ENCODE measurements at places on chromosomes 4 and X.
A peak's percentile ranks its signal among the peaks of the same experiment; 100 is the strongest.

DNA sequence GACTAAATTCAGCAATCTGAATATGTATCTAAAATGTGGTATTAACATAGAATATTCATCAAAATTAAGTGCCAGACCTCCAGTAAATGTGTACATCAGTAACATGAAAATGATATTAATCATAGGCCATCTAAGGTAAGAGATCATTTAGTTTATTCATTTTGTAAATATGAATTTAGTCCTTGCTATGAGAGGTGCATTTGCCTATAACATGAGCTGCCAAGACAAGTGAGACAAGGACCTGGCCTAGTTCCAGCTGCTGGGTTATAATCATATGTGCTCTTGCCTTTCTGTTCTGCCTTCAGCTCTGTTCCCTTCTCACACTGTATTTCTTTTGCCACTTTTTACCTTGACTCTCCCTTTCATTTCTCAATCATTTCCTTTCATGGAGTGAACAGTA is 160.0 kb downstream of the STIM2 start:
- DNase-seq = no peak

- DNase-seq = no peak
These were observed 23.5 kb upstream of the CA5B start for GRCh38 chrX:15714529-15714928.

DNA sequence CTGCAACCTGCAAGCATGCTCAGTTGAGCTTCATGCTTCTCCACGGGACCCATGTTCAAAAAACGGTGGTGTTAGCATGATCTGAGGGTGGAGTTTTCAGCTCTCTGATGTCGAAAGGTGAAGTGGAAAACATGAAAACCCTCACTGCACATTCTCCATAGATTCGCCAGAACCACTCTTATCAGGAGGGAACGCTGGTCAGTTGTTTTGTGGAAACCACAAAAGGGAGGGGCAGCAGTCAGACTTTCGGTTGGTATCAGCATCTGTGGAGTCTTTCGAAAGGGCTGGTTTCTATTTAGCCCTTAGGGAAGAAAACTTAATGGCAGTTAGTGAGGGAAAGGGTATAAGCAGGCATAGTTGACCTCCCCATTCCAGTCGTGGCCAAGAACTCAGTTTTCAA is 12.6 kb downstream of the PPA2 start:
- DNase-seq = peak; percentile 98

- no peak for DNase-seq
These were observed 44.9 kb downstream of the HAND2 start for GRCh38 chr4:173485164-173485563.

DNA sequence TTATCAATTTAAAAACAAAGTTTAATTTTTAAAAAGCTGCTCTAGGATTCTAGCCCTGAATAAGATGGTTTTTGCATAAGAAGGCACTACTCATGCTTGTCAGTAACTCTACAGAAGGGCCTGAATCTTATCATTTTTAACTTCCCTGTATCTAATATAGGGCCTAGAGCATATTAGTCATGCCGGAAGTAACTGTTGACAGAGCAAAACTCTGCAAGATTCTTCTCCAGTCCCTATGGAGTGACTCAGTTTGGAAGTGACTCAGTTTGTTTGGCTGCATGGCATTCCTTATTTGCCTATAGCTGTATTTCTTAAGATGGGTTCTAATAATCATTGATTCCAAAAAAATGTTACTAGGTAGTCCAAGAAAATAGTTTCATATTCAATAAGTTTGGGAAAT is 431.8 kb upstream of the HTR2C start:
- DNase-seq = no peak

DNA sequence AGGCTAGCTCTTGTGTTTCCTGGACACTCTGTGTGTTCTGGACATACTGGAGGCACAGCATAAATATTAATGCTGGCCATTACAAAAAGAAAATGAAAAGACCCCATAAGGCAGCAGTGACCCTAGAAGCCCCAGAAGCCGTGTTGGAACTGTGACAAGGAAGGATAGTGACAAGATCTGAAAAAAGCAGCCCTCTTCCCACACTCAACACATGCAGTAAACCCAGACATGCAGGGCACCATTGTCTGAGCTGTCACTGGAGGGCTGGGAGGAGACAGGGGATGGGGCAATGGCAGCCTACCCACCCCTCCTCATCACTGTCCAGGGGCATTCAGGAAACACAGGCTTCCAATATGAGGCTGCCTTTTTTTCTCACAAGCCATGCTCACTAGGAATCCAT is 6.5 kb downstream of the TRIM2 start:
- no peak for DNase-seq

DNA sequence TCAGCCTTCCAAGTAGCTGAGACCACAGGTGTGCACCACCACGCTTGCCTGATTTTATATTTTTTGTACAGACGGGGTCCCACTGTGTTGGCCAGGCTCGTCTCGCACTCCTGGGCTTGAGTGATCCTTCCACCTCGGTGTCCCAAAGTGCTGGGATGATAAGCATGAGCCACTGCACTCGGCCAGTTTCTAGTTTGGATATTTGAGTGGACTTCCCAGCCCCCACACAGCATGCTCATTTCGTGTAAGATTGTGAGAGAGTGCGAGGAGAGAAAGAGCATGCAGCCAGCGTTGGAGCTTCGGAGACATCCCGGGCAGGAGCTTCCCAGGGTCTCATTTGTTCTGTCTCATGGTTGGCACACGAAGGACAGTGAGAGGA is 31.8 kb downstream of the ARSD start:
- no peak for DNase-seq

DNA sequence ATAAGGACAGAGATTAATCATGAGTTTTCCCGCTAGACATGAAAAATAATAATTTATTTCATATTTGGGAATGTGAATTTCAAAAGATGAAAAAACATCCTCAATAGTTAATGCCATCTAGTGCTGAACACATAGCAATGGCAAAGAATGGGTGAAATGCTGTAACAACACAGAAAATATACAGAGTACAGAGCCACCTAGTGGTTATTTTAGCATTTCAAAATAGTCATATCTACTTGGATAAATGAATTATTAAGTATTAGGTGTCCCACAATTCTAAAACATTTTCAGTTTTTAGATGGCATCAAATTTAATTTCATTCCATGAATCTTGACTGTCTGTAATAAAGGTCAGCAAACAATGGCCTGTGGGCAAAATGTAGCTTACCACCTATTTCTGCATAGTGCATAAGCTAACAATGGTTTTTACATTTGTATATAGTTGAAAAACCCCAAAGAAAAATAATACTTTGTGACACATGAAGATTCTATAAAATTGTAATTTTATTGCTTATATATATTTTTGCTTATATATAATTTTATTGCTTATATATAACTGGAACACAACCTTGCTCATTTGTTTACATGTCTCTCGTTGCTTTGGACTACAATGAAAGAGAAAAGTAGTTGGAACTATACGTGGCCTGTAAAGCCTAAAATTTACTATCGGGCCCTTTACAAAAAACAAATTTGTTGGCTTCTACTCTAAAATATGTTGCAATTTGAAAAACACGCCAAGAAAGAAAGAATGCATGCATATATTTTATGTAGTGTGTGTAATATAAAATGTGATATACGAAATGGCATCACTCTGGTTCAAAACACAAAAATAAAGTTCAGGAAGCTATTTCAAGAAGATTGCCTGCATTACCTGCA is 99.1 kb upstream of the FAM47C start:
- peak; percentile 61 for DNase-seq

DNA sequence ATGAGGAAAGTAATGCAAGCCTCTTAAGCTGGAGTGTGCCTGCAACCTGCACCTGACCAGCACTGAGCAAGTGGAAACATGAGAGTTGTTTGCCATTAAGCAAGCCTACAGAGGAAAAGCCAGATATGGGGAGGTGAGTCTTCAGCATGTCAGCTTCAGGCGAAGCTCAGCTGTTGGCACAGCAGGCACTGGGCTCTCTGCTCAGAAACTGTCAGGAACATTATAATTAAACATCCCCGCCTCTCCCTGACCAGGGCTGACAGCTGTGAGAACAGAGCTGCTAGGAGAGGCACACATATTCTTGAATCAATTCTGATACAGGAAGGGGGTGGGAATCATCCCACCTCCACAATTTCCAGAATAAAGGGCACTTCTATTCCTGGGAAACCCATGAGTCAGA is 19.0 kb upstream of the DCX start:
- DNase-seq = no peak

GRCh38 chr4:79922011-79922410 is 151.0 kb downstream of the ANTXR2 start:
- DNase-seq = no peak

DNA sequence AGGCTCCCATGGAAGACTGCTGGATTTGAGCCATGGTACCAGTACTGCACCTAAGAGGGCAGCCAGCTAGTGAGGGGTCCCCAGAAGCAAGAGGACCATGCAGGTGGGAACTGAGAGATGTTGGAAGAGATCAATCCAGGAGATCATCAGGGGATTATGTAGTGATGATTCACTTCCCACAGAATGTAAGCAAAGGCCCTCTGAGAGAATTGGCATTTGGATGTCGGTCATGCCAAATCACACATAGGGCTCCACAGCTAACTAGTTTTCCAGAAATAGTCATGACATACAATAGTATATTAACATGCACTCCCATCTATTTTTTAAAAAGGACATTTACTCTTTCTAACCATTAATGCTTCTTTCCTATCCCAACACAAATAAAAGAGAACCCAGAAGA is 112.5 kb downstream of the RASGEF1B start:
- no peak for DNase-seq

- DNase-seq = no peak
These were observed 84.4 kb downstream of the PPEF2 start for GRCh38 chr4:75817901-75818300.

DNA sequence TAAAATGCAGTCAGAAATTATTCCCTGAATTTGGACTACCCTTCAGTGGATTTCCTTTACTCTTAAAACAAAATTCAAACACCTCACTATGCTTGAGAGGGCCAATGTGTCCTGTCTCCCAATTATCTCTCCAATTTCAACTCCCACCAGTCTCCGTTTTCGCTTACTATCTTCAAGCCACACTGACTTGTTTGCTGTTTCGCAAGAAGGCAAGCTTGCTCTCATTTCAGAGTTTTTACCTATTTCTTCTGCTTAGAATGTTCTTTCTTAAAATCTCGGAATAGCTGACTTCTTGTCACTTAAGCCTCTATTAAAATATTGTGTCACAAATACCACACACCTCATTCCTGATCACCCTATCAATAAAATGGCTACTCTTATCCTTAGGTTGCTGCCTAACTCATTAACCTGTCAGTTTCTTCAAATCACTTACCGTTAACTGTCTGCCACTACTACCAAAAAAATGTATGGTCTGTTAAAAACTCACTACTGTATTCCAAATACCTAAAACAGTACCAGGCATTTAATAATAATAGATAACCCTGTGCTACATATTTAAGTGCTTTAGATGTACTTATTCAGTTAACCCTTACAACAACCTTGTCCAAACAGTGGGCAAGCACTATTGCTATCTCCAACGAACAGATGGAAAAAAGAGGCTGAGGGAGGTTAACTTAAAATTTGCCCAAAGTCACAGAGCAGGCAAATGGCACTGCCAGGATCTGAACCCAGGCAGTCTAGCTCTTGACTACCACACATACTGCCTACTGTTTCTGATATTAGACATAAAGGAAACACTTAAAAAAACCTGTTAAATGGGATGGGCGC is 2.9 kb downstream of the UBA6 start:
- peak; percentile 45 for DNase-seq

DNA sequence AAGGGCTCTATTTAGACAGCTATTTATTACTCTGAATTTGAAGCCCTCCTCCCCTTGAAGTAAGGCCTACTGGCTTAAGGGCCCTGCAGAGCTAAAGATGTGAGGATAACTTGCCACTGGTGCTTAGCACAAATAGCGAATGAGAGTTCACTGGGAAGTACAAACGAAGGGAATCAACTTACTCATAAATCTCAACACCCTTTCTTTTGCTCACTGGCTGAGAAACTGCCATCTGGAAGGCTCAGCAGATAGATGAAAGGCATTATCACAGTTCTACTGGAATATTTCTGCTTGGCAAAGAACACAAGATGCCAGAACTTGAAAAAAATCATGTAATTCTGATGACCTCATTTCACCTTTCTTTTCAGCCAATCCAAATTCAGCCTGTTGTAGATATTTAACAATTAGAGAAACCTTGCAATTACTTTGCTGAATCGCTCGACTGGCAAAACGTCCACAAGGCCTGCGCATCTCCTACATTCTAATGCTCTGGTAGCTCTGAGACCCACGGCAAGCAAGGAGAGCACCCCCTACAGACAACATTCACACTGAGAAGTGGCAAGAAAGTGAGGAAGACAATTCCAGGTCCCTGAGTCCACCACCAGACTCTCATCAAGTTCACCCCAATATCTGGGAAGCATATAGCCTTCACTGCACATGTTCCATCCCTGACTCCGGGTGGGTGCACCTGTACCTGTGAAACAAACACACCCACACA is 27.5 kb downstream of the TSPAN5 start:
- no peak for DNase-seq

- no peak for DNase-seq
These were observed 37.3 kb upstream of the GUCY1A1 start for GRCh38 chr4:155629183-155629825.

DNA sequence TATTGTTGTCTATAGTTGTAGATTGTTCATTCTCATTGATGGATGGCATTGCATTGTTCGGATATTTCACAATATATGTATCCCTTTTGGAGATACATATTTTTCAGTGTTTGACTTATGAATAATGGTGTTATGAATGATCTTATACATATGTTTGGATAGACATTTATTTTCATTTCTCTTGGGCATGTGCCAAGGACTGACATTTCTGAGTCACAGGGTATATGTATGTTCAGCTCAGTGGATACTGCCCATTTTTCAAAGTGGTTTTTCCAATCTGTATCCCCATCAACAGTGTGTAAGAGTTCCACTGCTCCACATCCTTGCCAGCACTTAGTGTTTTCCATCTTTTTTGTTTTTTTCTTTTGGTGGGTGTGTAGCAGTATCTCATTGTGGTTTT is 45.0 kb upstream of the RAB40AL start:
- no peak for DNase-seq

- peak; percentile 70 for DNase-seq
These were observed 198.0 kb downstream of the CBR4 start for GRCh38 chr4:168811786-168812651.

DNA sequence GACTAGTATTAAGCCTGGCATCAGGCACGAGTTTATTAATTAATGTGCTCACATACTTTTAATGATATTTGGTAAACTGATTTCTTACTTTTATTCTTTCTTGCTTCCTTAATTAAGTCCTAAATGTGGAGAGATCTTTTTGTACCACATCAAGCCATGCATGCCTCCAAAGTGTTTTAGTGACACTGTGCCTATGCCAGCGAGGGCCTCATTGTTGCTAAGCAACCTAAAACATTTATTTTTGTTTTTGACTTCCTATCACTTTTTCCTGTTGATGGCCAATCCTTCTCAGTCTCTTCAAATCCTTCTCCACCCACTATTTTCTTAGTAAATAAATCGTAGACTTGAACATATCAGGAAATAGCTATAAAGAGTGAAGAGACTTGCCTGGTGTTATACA is 5.5 kb upstream of the NSUN7 start:
- DNase-seq = no peak
